ENCODE measurements at places on chromosomes 5 and 9.
A peak's percentile ranks its signal among the peaks of the same experiment; 100 is the strongest.

GRCh38 chr9:114446672-114447450 lies 58.4 kb downstream of the WHRN start:
- DNase-seq: no peak

- no peak for DNase-seq
Measured at GRCh38 chr5:67156976-67157583, 39.5 kb downstream of the CD180 start.

DNA sequence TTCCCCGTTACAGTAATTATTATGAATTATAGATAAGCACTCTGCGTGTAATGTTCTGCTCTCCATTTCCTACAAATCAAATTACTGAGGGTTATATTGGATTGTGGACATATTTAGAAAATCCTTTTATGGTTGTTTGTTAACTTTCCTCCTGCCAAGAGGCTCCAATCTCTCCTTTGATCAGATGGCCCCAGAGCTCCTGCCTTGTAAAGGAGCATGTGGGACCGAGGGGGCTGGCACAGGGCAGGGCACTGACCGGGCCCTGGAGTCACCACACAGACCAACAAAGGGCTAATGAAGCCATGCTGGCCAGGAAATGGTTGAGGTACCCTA lies 415.9 kb downstream of the EFNA5 start:
- no peak for DNase-seq

GRCh38 chr5:1152771-1153282 lies 41.0 kb upstream of the SLC12A7 start:
- DNase-seq: no peak

GRCh38 chr5:25763781-25764180 lies 1119.0 kb upstream of the CDH10 start:
- DNase-seq: no peak

DNA sequence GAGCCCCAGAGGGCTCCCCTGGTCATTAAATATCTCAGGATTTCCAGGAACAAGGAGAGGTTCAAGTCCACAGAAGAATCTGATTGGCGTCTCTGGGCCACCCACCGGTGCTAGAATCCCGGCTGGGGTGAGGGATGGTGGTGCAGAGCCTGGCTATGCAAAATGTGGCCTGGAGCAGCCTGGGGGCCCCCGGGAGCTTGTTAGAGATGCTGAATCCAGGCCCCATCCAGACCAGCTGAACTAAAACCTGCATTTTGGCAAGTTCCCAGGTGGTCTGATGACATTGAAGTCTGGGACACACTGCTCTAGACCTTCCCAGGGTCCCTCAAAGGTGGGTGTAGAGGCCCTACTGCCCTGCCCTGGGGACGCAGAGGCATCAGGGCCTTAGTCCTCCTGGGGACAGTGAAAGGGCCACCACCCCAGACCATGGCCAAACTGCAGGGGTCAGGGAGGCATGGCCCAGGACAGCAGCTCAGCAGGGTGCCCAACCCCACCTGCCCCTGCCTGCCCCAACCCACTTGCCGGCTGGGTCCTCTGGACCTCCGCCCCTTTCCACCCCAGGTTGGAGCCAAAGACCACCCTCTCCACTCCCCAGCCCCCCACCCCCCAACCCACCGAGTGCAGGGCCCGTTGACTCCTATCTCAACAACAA lies 34.7 kb downstream of the ADAMTS2 start:
- DNase-seq: no peak

DNA sequence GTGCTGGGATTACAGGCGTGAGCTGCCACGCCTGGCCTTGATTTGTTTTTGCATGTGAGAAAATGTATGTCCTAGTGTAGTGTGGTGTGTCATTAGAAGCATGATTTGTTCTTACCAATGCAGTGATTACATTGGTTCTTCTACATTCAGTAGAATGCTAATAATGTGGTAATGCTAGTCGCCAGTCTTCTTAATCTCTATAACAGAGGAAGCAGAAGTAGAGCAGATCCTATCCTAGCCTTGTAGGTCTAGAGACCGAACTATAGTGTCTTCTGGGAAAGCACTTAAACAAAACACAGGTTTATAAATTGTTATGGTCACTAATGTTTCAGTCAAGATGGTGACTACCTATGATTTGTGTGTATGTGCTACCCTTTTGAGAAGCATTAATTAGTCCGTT lies 197.5 kb upstream of the DMRT1 start:
- DNase-seq: no peak

GRCh38 chr5:60207040-60207439 lies 313.5 kb upstream of the PDE4D start:
- no peak for DNase-seq

DNA sequence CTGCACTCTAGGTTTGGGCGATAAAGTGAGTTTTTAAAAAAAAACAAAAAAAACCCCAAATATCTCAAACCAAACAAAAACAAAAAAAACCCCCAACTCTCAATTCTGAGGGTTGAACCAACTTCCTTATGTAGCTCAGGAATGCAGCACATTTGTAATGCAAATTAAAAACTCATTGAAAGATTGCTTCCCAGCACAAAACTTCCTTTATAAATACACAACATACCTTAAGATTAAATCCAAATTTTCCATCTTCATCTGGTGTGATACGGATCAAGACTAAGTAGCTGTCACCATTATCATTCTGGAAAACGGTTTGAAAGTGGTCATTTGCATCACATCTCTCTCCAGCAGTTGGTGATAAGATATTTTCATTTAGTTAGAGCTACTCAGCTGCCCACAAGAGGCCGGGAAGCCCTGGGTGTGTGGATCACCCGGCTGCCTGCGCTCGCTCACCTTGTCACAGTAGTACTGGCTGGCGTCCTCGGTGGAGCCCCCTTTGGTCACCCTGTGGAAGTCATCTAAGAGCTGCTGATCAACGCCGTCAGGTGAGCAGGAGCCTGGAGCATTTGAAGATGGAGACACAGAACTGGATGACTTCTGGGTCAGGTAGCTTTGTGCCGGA lies 88.2 kb downstream of the PTPN3 start:
- DNase-seq: peak; percentile 12

- DNase-seq: no peak
Measured at GRCh38 chr9:94139672-94140417, 55.6 kb downstream of the PTPDC1 start.

DNA sequence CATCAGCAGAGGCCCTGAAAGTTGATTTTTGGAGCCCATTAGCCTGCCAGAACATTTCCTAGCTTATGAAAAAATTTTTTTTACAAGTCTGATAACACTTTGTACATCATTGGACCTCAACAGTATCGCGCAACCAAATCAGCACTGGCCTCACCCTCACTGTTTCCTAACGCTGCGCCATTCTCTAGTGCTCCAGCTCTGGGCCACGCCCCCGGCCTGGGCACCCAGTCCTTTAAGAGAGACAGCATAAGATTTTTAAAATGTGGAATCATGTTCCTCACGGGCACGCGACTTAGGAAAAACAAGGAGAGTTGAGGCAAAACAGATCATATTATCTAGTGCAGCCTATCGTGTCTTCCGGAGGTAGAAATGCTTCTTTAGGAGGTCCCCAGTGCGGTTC lies 114.5 kb downstream of the BOD1 start:
- DNase-seq: no peak

DNA sequence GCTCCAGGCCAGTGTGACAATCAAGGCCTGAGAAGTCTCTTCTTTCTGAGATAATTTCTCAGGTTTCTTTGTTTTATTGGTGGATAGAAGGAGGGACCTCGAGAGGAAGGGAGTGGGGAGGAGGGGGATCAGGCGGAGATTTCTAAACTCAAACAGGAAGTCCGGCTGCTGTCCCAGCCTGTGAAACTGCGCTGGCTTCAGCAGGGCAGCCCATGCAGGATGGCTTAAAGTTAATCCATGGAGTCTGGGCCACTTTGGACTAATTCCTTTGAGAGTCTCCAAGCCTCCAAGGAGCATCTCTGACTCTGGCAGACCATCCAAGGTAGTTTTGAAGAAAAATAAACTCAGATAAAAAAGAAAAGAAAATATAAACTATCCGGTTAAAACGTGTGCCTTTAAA lies 378.5 kb downstream of the MLLT3 start:
- DNase-seq: no peak

DNA sequence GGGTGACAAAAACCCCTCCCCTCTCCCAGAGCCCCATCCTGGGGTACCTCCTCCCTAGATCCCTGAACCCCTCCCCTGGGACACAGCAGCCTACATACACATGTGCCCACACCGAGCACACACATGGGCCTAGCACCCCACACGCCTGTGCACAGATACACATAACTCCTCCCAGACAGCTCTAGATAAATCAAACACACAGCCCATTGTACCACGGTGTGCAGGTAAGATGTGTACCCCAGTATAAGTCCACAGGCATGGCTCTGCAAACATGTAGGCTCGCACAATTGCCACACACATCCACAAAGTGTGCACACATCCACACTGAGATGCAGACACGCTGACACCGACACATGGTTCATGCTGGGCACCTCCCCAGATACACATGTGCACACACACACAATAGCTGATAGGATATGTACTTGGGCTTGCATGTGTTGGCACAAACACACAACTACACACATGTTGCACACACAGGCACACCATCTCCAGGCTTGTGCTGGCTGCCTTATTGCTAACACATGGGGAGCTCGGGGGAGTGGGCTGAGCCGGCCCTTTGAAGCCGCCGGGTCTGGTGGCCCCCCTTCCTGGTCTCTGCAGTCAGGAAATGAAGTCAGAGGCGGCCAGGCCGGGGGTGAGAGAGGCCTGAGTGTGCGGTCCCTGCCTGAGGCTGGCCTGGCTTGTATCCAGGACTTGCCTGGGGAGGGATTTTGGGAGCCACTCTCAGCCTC lies 30.2 kb downstream of the GOLGA2 start:
- DNase-seq: no peak

DNA sequence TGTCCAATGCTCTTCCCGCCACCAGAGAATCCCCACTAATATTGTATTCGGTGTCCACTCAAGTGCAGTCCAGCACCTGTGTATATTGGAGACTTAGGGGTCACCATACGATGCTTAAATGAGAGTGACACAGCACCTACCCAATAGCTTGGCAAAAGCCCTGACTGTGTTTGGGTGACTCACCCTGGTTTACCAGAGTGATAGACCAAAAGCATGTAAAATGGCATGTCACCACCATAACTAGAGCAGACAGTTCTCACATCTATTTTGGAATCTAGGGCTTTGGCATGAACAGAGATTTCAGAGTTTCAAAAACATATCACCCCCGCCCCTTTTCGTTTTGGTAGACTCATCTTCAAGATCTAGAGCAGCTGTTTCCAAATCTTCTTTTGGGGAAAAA lies 217.3 kb upstream of the RASEF start:
- no peak for DNase-seq

All from stimulated activated CD4-positive, alpha-beta T cell treated with anti-CD3 and anti-CD28 coated beads, TNF-alpha, amount 100 ng/mL, for 48 hours (primary cell).